ENCODE measurements at places on chromosomes 12 and 14.

GRCh38 chr12:26044007-26044394 lies 80.8 kb downstream of the BHLHE41 start:
- peak; percentile 41 for DNase-seq

DNA sequence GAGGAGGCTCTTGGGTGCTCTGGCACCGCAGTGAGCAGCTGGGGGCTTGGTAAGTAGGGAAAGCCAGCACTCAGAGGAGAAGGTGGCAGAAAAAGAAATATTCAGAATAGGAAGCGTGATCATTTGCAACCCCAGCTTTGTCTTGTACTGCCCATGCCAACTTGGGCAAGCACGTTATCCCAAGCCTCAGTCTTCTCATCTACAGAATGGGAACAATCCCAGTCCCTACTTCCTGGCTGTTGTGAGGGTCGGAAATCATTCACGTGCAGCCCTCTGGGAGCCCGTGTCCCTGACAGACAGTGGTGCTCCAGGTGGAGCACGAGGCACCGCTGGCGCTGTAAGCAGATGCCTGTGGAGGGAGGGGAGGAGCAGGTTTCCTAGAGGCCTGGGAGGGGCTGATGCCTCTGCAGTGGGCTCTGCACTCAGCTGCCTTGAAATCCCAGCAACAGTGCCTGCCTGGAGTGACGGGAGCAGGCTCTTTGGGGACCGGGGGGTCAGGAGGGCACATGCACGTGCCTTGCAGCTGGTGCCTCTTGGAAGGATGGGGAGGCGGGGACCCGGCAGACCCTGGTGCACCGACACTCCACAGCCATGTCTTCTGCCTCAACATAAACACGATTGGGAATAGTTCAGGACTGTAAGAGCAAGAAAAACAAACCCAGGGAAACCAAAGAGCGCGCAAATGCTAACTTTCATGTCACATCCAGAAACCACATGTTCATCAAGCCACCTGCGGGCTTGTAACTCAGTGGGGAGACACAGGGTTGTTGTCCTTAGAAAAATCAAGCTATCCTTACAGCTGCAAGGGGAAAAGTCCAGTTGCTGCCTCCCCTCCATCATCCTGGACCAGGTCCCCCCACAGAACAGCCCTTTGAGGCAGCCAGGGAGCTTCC lies 86.5 kb upstream of the DIO3 start:
- peak; percentile 57 for DNase-seq

GRCh38 chr12:65672441-65672840 lies 151.8 kb upstream of the HMGA2 start:
- DNase-seq: no peak

GRCh38 chr12:24470050-24470449 lies 478.9 kb downstream of the BCAT1 start:
- no peak for DNase-seq

Data from tongue (tissue), 3 donors.